Cardiac septum (tissue), 1 donor: ENCODE measurements at places on chromosomes 16 and 17.
A peak's percentile ranks its signal among the peaks of the same experiment; 100 is the strongest.

DNA sequence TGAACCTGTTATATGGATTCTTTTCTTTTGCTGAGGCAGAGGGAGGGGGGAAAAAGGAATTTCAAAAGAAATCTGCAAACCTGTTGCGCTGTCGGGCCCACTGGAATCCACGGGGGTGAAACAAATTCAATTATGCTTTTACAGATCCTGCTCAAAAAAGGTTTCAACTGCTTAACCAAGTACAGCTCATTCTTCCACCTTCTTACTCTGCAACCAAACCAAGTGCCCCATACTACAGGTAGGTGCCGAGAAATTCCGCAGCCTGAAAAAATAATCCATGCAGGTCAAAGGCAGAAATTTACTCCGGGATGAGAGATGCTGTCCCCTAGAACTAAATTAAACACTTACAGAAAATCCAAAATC lies 416 bp downstream of the RNF43 start:
- no peak for DNase-seq

GRCh38 chr16:84423416-84423837 lies 55.1 kb downstream of the ATP2C2 start:
- DNase-seq: peak; percentile 27

GRCh38 chr17:47223460-47223859 lies 14.3 kb downstream of the MYL4 start:
- DNase-seq: no peak

- DNase-seq: peak; percentile 53
Observed at GRCh38 chr17:17030515-17031211, 11.6 kb upstream of the MPRIP start.

- no peak for DNase-seq
Observed at GRCh38 chr17:43068570-43069367, 43.7 kb downstream of the RND2 start.

DNA sequence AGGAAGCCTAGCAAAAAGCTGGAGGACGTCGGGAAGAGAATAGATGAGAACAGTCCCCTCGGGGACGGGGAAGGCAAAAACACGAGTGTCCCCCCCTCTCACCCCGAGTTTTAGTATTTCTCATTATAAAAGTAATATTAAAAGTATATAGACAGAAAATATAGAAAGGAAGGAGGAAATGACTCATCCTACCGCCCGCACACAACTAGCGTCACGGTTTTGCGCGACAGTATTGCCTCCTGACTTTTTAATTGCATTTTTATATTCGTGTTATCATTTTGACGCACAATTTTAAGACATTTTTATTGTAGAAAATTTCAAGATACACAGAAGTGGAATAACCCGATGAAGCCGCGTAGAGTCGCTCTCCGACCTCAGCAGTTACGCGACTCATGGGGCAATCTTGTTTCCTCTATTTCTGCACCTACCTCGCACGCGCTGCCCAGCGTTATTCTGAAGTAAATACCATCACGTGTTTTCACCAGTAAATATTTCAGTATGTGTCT lies 652 bp upstream of the SLC25A19 start:
- DNase-seq: no peak

- no peak for DNase-seq
Observed at GRCh38 chr16:85991856-85992255, 92.9 kb downstream of the IRF8 start.

DNA sequence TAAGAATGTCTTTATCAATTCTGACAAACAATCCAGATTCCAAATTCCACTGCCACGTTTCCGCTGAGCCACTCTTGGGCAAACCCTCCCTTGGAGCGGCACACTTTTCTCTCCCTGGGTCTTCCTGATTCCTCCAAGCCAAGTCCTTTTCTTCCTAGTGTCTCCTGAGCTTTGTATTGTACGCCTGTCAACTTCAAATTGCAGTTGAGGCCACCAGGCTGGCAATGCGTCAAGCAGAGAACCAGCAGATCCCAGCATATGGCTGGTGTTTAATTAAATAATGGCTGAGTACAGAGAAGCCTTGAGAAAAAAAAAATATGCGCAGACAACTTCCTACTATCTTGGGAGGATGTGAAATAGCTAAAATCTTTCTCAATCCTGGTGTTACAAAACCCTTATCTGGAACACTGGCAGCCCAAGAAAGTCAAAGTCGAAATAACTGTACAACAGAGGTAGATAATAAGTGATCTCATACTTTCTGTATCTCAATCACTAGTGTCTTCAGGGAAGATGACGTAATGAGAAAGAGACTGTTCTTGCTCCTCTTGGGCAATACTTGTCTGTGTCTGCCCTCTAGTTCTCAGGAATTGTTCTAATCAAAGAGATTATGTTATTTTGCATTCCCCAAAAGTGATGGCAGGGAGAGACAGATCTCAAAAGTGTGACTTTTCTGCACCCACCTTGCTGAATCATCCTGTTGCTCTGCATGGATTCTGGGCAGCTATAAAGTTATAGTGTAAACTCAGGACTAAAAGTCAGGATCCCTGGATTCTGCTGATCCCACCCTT lies 15.0 kb downstream of the SMIM36 start:
- DNase-seq: no peak

GRCh38 chr17:8674344-8675305 lies 44.1 kb upstream of the MYH10 start:
- no peak for DNase-seq

GRCh38 chr17:77735081-77735565 lies 223.4 kb upstream of the TNRC6C start:
- no peak for DNase-seq

- no peak for DNase-seq
Observed at GRCh38 chr17:19306160-19307111, 56.1 kb downstream of the B9D1 start.

GRCh38 chr16:85936816-85937215 lies 37.9 kb downstream of the IRF8 start:
- no peak for DNase-seq

DNA sequence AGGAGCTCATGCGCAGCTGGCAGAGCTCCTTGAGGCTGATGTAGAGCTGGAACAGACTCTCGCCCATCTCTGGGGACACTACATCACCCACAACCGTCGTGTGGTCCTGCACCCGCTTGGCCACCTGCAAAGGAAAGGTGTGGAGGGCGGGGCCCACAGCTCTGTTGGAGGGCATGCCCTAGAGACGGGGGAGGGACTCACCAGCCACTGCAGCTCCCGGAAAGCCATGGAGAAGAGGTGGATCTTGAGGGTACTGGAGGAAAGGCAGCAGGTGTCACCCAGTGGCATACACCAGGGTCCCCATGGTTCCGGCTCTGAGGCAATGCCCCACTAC lies 8.6 kb downstream of the UNC13D start:
- DNase-seq: no peak

DNA sequence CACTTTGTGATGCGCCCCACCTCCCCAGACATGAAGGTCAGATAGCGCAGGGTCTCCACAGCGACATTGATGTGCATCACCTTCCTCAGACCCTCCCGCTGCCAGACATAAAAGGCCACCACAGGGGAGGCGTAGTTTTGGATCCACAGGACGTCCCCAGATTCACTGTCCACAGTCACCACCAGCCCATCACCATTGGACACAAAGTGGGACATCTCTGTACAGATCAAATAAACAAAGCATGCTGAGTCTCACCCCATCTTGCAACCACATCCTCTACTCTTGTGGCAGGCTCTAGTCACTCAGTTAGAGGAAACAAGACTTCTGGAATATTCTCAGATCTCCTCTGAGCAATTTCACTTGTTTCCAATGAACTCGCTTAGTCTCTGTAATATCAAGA lies 46.3 kb upstream of the ICAM2 start:
- no peak for DNase-seq

- DNase-seq: no peak
Observed at GRCh38 chr16:17304106-17304490, 166.7 kb downstream of the XYLT1 start.

DNA sequence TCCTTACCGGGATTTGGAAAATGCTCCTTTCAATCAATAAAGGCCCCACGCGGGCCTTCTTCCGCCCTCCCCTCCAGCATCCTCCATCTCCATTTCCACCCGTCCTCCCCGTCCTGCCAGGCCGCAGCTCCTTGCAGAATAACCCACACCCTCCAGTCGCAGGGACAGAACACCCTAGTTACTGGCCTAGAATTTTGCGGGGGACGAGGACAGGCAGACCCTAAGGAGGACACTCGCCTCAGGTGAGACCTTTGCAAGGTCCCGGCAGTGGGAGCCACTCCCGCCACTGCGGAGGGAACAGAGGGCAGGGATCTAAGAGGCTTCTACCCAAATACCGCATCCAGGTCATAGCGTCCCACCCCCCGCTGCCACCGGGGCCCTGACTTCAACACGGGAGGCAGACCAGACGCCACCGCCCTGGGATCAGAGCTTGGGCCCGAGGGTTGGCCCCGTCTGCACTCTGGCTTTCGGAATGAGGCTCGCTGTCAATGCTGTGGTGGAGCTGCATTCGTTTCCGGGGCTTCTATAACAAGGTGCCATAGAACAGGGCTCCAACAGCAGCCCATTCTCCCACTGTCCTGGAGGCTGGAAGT lies 26.8 kb downstream of the SLC25A10 start:
- DNase-seq: no peak
